ENCODE measurements at places on chromosomes 7 and 10. TPM values are rescaled to one million over a fixed set of nuclear protein-coding genes. Genes with fewer than 3 reads are reported as not detected.

DNA sequence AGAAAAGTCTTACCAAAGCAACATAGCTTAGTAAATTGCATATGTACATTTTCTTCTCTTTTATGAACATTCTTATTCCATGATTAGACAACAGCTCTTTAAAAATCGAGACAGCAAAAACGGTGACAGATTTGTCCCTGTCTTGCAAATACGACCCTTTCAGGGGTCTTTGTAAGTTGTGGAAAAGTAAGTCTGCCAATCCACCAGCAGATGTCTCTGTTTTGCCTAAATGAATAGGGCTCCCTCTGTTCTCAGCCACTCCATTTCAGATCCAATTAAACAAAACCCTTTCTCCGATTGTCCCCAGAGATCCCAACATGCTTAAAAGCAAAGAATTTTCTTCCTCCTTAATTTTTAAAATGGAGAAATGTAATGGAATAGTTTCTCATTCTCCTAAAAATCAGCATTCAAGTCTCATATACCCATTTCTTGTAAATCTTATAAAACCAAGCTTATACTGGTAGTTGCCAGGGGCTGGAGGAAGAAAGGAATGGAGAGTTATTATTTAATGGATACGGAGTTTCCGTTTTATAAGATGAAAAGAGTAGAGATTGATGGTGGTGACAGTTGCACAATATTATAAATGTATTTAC is 61.0 kb upstream of the NFE2L3 start:
- no peak for DNase-seq

- no peak for DNase-seq
Observed at GRCh38 chr7:156475179-156475578, 165.4 kb upstream of the RNF32 start.

DNA sequence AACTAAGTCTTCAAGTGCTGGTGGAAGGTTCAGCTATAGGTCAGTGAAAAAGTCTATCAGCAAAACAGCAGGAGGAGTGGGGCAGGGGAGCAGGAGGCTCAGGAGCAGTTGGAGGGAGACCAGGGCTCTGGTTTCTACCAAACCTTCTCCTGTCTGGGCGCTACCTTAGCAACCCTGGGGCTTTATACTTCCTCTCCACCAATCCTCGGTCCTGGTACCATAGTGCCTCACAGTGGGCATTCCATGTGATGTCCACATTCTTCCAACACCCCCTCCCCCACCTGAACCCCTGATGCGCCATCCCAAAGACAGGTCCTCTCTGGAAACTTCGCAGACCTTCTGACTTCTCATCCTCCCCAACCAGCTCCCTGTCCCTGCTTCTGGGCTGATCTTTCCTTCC is 25.3 kb upstream of the ACSM6 start:
- DNase-seq: no peak

DNA sequence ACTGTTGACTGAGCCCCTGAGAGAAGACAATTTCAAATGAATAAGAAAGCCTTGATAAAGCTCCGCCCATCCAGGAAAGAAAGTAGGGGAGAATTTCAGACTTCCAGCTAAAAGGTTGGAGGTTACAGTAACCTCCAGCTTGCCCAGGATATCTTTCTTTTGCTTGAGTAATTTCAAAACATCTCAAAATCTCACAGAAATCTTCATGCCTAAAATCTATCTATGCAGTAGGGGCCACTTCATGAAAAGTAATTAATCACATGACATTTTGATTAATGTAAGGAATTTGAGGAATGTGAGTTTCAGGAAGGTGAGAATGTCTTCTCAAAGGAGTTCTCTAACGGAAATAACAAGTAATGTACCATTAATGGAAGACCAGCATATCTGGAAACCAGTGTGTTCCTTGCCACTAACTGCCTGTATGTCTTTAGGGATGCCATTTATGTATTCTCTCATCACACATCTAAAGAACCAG is 24.2 kb downstream of the TRIL start:
- DNase-seq: no peak

- DNase-seq: no peak
Observed at GRCh38 chr7:4052130-4052529, 630.0 kb upstream of the FOXK1 start.

GRCh38 chr10:29828440-29828894 is 193.7 kb upstream of the SVIL start:
- no peak for DNase-seq

- no peak for DNase-seq
Observed at GRCh38 chr10:7787150-7787856, 490 bp downstream of the KIN start.

DNA sequence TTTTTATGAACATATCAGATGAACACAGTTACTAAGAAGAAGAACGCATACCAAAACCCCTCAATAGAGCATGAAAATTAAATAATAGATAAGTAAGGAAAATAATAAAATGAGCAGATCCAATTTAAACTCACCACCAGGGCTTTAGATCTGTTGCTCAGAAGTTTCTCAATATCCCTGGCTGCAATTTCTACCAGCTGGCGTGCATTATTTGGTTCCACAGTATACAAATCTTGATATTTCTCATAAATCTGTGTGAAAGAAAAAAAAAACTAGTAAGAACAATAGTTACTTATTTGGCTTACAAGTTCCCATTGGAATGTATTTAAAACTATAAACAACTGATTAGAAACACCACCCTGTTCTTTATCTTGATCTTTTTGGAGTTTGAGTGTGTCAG is 108.6 kb downstream of the CACNA2D1 start:
- DNase-seq: no peak

DNA sequence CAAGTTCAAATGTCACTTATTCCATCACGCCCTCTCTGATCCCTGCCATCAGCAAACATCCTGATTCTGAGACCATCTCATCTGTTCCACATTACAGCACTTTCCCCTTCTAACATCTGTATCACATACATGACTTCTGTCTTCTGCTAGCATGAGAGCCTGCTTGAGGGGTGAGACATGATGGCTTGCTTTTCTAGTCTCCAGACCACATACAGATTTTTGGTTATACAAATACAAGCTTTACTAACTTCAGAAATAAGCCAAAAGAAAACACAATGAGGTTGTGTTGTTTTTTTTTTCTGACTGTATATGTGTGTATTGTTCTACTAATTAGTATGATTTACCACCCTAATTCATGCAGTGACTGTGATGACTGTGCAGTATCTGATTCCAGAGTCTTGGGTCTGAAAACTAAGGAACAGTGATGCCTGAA is 34.3 kb downstream of the NAPEPLD start:
- DNase-seq: no peak

GRCh38 chr10:112535531-112535951 is 88.5 kb downstream of the VTI1A start:
- DNase-seq: no peak

- no peak for DNase-seq
Observed at GRCh38 chr10:122103592-122103991, 114.6 kb downstream of the TACC2 start.

GRCh38 chr10:3081383-3081981 is 14.1 kb downstream of the PFKP start:
- no peak for DNase-seq

The SRRM3 gene
- total RNA-seq: 12.3 TPM

The SPDYE3 gene
- total RNA-seq: not detected

The PIP gene
- total RNA-seq: 64.4 TPM

The CLDN4 gene
- total RNA-seq: 319 TPM

Data from lower leg skin (tissue), 4 donors.